ENCODE measurements at places on chromosomes 4 and X. TPM values are rescaled to one million over a fixed set of nuclear protein-coding genes. Genes with fewer than 3 reads are reported as not detected.

The IGSF1 gene
- 0.08 TPM for total RNA-seq

The CFI gene
- 31.5 TPM for total RNA-seq

The FABP2 gene
- not detected for total RNA-seq

The PLAC1 gene
- total RNA-seq = not detected

The NR0B1 gene
- total RNA-seq = not detected

The SH3D19 gene
- 31.6 TPM for total RNA-seq

The RAB9B gene
- 0.16 TPM for total RNA-seq

The ARHGAP6 gene
- total RNA-seq = 0.56 TPM

The STATH gene
- total RNA-seq = not detected

The SPP1 gene
- total RNA-seq = 1.4 TPM

The GALNTL6 gene
- not detected for total RNA-seq

The ART3 gene
- total RNA-seq = not detected

The EXOC1L gene
- total RNA-seq = not detected

The TLR3 gene
- total RNA-seq = 5.8 TPM

The FGF13 gene
- total RNA-seq = 0.40 TPM

The KIF4A gene
- 9.4 TPM for total RNA-seq

The BOD1L1 gene
- 17.3 TPM for total RNA-seq

The ATP2B3 gene
- total RNA-seq = not detected
